Mesendoderm (in vitro differentiated cells): ENCODE measurements at places on chromosomes 6 and 20.

- DNase-seq = no peak
Measured at GRCh38 chr6:169169375-169169774, 84.3 kb downstream of the THBS2 start.

DNA sequence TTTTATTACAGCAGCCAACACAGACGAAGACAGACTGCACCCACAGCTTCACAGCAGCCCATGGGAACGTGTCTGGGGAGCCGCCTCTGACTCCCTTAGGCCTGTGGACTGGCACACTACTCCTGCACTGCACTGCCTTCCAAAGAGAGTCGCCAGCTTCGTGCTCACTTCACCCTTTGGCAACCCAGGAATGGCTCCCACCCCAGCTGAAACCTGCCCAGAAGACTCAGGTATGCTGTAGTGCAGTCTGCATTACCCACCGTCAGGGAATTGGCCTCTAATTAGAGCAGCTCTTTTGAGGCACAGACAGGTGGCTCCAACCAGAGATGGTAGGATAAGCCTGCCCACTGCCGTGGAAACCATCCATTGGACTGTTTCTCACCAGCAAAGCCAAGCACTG, 39.9 kb upstream of the FRMD1 start:
- DNase-seq = no peak

DNA sequence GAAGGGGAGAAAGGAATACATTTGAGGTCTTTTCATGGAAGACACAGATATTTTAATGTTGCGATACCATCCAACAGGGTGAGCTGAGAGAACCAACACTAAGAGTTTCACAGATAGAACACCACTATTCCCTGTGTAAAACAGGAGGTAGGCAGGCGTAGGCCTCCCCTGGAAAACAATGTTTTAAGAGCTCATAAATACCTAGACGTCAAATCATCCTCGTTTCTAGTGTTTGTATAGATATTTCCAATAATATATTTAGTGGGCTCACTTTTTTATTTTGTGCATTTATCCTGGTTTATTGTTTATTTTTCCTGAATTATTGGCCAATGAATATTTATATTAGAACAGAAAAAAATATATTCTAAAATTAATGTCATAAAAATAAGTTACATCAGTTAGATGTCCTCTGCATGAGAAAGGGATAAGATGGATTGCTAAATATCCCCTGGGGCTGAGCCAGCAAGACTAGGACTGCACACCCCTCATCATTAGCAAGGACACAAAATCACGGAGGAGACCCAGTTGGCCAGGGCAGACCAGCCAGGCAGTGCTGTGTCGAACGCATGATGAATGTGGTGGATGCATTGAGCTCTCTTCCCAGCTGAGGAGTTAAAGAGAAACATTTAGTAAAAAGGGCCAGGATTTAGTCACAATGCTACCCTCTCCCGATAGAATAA, 380.5 kb downstream of the C6orf118 start:
- DNase-seq = no peak

- DNase-seq = no peak
Measured at GRCh38 chr6:138873191-138873590, 77.3 kb downstream of the ECT2L start.

DNA sequence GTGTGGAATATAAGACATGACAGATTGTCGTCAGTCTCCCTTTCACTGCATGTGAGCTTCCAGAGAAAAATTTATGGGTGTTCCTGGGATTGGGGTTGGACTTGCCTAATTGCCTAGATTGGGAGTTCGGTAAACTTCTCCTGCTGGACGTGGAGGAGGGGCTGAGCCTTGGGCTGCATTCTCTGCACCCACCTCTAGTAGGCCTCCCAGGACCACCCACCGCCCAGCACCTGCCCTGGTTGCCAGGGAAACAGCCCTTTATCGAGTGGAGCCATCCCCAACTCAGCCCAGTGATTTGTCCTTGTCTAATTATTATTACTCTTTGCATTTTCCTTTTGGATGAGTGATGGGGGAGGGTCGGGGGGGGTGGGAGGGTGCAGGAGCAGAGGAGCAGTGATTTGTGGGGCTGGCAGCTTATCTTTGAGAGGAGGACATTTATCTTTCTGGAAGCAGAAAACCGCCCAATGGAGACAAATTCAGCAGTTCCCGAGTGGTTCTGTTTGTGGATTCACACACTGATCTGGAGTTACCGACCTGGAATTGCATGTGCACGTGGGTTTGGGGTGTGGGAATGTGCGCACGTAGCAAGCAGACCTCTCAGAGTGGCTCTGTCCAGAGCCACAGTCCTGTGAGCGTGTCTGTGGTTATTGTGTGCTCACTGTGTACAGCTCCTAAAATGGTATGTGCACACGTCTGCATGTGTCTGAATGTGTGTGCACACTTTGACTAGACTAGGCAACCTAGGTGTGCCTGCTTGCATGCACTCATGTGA, 104.5 kb downstream of the DHX35 start:
- peak; percentile 75 for DNase-seq

DNA sequence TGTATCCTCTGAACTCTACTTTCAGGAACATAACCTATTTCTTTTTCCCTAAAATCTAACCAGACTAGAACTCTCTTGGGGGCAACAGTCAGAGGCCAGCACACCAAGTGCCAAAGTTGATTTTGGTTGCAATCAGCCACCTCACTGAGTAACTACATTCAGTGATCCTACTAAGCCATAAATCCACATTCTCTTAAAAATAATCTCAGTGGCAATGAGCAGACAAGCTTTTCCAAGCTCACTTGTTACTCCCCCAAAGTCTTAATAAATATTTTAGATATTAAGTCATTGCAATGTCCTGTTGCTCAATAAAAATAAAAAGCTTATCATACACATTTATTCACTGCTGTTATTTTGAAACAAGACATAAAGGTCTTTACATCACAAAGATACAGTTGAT, 9.8 kb downstream of the RGS17 start:
- no peak for DNase-seq

GRCh38 chr6:160775792-160776580, 73.9 kb downstream of the PLG start:
- no peak for DNase-seq

GRCh38 chr6:110705543-110705942, 109.7 kb downstream of the CDK19 start:
- DNase-seq = no peak

GRCh38 chr6:44122801-44123200, 4.5 kb downstream of the MRPL14 start:
- DNase-seq = no peak

DNA sequence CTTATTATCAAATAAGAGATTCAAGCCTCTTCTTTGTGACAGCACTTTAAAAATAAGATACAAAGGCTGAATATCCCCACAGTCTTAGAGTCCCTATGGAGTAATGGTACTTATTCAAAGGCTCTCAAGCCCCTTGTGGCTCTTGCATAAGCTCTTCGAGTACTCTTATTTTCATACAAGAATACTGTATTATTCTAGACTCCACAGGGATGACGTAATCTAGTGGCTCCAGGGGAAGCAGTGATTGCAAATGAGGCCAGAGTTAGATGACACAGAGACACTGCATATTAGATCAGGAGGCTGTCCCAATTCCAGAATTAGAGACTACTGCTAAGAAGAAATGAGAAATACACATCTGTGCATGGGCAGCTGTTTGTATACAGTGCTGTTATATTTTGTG, 1195.9 kb upstream of the MAP3K7 start:
- no peak for DNase-seq

DNA sequence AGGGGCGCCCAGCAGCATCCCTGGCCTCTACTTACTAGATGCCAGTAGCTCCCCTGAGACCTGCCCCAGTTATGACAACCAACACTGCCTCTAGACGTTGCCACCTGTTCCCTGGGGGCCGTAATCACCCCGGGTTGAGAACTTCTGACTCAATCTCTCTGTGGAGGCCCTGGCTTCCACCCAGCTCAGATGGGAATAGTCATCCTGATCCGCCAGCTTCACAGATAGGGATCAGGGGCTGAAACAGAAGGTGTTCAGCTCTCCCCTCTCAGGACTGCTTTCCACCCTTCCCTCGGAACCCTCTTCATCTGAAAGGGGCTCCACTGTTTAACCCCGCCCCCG, 3.3 kb downstream of the CAPN11 start:
- DNase-seq = no peak

- no peak for DNase-seq
Measured at GRCh38 chr6:45350186-45350710, 22.1 kb downstream of the RUNX2 start.

DNA sequence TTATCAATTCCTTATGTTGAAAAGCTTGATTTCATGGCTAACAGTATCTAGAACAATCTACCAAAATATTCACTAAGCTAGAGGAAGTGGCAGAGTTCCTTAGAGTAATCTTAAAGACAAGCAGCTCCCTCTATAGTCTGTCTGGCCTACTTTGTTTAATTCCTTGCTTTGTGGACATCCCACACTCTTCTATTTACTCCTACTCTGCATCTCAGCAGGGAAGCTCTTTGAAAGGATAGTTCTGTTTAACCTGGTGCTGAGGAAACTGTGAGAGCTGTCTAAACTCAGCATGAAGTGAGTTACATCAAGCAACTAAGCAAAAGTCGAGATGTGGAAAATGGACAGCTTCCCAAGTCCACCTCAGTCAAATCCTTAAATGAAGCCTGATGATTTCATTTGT, 4.3 kb downstream of the REV3L start:
- peak; percentile 97 for DNase-seq

DNA sequence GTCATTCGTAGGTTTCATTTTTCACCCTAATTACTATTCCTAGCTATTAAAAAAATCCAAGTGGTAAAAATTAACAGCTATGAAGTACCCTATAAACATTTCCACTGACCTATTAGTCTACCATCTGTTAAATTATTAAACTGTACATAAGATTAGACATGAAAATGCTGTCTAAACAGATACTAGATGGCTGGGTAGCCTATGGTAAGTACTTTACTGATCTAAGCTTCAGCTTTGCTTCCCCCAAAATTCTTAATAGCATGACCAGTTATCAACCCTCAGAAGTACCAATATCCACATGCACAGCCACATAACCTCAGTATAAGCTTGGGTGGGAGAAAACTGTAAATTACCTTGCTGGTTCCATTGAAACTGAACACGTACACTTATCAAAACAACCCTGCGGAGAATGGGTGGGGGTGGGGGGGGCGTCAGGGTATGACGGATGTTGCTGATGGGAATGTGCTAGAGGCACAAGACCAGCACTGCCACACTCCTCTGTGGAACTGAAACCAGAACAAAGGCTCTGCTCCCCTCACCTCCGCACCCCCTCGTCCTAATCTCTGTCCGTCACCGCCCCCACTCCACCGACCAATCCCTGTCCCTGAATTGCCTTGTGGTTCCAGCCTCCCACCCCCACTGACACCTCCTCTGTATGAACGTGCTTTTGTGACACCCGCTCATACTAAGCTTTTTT, 45.3 kb downstream of the B4GALT5 start:
- DNase-seq = no peak

DNA sequence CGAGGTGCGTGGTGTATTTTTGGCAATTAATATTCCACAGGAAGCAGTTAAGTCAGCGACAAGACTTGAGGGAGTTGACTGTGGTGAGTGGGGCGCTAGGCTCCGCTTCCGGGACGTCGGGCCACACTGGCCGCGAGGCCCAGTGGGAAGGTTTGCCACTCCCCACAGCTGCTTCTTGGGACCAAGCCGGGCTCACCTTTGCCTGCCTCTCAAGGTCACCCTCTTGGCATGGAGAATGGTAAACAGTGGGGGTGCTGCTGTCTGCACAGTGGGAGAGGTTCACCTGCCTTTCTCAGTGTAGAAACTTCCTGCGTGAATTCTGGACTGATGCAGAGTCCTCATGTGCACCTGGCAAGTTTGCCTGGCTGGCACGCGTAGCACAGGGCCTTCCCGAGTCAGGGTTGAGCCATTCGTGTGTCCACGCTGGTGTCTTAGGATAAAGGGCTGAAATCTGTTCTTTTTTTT, 6.4 kb downstream of the OSBPL2 start:
- DNase-seq = no peak

- no peak for DNase-seq
Measured at GRCh38 chr6:157240059-157240959, 83.0 kb downstream of the TMEM242 start.

GRCh38 chr6:11412616-11413015, 124.9 kb upstream of the TMEM170B start:
- DNase-seq = no peak

DNA sequence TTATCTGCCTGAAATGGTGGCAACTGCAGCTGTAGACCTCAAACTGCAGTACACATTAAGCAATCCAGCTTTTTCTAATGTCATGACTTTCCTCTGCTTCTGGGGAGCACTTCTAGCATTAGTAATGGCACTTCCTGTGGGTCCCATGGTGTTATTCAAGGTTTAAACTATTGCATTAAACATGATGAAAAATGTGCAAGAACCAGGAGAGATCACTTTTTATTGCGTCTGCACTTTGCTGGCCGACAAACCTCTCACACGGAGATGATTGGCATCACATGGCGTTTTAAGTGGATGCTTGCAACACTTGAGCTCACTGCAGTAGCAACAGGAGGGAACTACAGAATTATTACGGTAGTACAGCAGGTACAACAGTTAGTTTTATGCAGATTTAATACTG, 148.4 kb downstream of the HIVEP2 start:
- no peak for DNase-seq

DNA sequence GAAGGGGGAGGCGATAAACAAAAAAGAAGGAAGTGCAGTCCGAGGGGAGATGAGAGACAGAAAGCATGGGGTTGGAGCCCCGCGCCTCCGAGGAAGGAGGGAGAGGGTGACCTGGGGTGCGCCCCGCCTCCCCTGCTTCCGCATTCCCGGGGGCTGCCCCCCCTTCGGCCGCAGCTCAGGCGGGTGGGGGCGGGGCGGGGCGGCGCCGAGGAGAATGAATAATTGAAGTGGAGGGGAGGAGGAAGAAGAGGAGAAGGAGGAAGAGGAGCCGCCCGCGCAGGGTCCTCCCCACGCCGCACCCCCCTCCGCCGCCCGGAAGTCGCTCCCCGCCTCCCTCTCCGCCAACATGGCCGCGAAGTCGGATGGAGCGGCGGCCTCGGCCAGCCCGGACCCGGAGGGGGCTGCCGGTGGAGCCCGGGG, at the start of gene XKR7:
Gene XKR7 (plus strand): TSS at position 322 of the 420 bp plus-strand sequence. CDS start 25 bp downstream, at position 347.
- DNase-seq = peak; percentile 22

DNA sequence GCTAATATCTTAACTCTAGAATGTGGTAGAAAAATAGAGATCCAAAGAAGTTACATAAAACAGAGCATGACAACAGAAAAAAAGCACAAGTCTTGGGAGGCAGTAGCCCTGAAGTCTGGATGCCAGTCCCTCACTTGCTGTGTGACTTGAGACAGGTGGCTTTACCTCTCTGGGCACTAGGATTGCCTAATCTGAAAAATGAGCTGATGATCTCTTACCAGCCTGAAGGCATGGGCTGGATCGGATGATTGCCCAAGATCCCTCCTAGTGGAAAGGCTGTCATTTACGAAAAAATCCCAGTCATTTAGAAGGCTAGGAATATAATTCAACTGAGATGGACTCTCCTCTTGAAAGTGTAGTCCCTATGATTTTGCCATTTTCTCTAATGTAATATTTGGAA, 10.9 kb upstream of the GCM1 start:
- peak; percentile 58 for DNase-seq
